ENCODE measurements at places on chromosomes 3 and 15.

GRCh38 chr3:184635774-184636173, 74.2 kb downstream of the EPHB3 start:
- no peak for DNase-seq

DNA sequence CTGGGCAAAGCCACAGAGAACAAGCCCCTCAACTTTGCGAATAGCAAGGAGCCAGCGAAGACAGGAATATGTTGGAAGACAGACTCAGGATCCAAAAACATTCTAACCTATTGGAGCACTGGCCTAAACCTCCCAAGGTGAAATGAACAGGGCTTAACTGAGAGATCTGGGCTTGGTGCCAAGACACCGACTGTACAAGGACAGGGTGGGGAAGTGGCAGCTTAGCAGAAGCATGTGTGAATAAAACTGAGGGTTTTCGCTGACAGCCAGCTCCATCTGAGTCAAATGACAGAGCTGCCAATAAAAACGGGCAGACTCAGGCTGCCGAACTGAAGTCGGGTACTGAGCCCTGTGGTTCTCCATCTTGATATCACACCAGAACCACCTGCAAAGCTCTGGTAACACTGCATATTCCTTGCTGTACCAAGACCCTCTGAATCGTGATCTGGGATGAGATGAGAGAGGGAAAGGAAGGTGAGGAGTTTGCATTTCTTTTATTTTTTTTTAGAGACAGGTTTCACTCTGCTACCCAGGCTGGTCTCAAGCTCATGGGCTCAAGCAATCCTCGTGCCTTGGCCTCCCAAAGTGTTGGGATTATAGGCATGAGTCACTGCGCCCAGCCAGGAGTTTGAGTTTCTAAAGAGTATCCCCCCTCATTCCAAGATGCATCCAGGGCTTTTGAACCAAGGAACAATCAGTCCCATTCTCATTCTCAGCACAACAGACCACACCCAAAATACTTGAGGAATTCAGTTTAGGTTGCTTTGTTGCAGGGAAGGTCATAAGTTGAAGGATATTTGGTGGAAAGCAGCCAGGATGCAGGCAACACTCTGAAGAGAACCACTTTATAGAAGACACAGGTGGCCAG, 6.0 kb upstream of the PLCB2 start:
- DNase-seq, result no peak

- DNase-seq, result no peak
These were observed 82.3 kb upstream of the RNF7 start for GRCh38 chr3:141655801-141656200.

GRCh38 chr3:177622520-177622919, 425.2 kb upstream of the TBL1XR1 start:
- DNase-seq, result no peak

- DNase-seq, result no peak
These were observed 924 bp upstream of the SIN3A start for GRCh38 chr15:75452364-75452864.

- no peak for DNase-seq
These were observed 124.6 kb downstream of the CD47 start for GRCh38 chr3:107966276-107966675.

DNA sequence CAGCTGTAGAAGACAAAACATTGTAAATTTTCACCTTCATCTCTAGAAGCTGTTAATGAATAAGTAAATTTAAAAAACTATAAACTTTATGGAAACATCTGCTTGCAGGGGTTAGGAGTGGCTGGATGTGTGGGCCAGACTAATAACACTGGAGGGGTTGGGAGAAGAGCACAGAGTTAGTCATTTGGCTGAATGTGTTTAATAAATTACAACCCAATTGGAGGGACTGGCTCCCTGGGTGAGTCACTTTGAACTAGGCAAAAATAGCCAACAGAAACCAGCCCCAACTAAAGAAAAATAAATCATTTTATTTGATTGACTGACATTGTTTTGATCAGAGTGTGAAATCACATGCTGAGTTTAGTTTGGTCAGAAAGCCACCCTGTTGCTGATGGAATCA, 21.8 kb downstream of the DGKG start:
- DNase-seq, result no peak

DNA sequence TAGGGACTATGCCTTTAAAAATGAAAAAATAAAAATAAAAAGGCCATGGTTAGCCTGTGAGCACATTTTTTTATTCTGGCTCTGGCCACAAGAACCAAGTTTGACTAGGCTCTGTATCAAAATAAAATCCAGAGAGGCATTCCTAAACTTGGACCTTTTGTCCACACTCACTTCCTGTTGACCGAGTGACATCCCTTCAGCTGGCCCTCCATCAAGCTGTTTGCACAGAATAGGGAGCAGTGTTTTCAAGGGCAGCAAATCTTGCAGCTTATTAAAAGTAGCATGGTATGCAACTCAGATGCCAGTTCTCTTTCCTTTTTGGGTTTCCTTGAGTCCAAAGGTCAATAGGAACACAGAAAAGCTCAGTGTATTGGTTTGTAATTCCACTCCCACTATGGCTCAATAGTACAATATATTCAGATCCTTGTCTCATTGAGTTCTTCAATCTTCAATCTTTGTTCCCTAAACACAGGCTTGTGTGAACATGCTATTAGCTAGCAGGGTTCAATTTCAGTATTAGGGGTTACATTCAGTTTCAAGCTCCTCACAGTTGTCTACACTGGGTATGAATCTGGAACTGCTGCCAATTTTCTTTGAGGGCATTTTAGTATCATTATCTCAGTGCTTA, 244.5 kb downstream of the RBMS3 start:
- no peak for DNase-seq

DNA sequence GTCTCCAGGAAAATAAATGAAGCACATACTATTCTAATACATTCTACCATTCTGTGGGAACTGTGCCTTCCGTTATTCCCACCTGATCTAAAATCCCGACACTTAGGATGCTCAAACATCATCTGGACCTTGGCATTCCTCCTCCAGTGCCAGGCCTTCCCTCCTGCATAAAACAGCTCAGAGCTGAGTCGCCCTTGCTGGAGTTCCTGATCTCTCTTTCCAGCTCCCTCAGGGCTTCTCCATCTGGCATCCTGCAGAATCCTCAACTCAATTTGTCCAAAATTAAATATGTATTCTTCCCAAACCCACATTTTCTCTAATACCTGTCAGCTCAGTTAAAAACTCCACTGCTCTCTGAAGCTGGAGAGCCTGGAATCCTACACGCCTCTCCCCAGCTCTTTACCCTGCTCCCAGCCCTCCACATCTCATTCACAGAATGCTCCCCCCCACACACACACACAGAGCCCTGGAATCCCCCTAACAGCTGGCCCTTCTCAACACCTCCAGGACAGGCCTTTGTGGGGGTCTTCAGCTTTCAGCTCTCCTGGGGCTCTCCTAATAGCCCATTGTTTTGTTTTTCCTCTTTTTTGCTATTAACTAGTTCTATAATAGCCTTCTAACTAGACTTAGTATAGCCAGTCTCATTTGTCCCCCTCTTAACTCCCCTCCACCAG, 78.5 kb downstream of the HMG20A start:
- no peak for DNase-seq

DNA sequence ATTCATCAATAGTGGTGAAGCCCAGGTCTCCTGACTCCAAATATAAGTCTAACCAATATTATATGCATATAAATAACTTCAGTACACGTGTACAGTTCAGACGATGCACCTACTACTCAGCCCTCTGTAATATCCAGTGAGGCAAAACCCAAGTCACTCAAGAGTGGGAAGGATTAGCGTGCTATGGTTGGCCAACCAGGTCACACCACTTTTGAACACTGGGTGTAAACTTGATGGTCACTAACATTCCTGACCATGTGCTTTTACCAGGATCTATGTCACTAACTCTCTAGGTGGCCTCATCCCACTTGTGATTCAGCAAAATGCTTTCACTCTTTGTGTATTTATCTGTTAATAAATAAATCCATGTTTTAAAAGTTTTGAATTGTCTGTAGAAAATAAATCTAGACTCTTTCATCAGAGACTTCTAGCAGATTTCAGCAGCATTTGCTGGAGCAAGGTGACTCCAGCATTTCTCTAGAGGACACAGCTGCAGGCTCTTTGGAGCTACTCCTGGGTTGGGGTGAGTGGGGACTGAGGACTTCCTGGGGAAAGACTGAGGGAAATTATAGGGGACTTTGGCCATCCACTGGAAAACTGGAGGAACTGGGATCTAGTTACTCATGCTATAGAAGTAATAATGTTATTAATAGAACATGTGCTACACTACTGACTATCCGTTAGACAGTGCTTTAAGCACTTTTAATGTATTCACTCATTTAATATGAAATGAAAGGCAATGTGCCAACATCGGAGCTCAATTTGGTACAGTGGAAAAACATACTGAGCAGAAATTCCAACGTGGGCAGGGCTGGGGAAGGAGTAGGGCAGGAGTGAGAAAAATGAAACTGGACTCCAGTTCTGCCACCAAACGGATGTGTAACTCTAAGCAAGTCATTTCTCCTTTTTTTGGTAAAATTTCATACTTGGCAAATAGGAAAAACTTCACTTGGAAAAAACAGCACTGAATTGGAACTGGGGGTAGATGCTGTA, 97.9 kb downstream of the RORA start:
- DNase-seq, result no peak

DNA sequence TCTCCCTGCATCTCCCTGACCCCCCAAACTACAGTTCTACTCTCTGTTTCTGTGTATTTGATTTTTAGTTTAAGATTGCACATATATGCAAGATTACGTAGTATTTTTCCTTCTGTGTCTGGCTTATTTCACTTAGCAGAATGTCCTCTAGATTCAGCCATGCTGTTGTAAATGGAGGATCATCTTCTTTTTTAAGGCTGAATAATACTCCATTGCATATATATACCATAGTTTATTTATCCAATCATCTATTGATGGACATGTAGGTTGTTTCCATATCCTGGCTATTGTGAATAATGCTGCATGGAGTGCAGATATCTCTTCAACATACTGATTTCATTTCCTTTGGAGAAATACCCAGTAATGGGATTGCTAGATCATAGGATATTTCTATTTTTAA, 70.8 kb downstream of the RFTN1 start:
- no peak for DNase-seq

GRCh38 chr3:58167431-58168351, 43.1 kb downstream of the DNASE1L3 start:
- DNase-seq, result no peak

DNA sequence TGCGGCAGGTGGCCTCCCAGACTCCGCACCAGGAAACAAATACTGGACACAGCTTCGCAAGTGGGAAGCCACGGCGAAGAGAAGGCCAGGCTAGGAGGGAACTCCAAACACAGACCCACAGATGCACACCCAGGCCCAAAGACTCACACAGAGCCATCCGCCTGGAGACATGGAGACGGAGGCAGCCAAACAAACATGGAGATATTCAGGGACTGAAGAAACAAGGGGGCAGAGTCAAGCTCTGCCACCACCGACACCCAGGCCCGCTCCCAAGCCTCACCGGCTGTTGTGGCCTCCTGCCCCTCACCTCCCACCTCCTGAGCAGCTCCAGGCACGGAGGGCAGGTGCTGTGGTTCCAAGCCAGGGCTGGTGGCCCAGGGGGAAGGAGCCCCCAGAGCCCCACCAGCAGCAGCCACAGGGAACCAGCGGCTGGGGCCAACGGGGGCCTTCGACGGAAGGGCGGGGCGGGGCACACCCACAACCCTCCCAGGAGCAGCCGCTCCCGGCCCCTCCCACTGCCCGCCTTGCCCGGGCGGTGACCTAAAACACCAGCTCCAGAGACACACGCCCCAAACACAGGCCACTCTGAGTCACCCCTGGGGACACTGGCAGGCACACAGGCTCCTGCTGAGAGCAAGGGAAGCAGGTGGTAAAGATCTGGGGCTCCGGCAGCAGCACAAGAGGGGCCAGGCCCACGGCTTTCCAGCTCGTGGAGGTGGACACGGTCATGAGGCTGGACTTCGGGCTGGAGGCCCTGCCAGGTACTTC, 31.9 kb downstream of the TNK2 start:
- no peak for DNase-seq

- no peak for DNase-seq
These were observed 54.6 kb upstream of the FLNB start for GRCh38 chr3:57953576-57953975.

GRCh38 chr3:189404797-189405484, 226.2 kb upstream of the TP63 start:
- no peak for DNase-seq

GRCh38 chr3:149512073-149512782, 37.7 kb downstream of the TM4SF4 start:
- DNase-seq, result no peak

- no peak for DNase-seq
These were observed 11.8 kb downstream of the TNK2 start for GRCh38 chr3:195896361-195897080.

- no peak for DNase-seq
These were observed 94.4 kb upstream of the PHLDB2 start for GRCh38 chr3:111764645-111765091.

- no peak for DNase-seq
These were observed 479.8 kb upstream of the TBL1XR1 start for GRCh38 chr3:177676947-177677587.

GRCh38 chr3:37534940-37535339, 326.7 kb upstream of the CTDSPL start:
- DNase-seq, result no peak

DNA sequence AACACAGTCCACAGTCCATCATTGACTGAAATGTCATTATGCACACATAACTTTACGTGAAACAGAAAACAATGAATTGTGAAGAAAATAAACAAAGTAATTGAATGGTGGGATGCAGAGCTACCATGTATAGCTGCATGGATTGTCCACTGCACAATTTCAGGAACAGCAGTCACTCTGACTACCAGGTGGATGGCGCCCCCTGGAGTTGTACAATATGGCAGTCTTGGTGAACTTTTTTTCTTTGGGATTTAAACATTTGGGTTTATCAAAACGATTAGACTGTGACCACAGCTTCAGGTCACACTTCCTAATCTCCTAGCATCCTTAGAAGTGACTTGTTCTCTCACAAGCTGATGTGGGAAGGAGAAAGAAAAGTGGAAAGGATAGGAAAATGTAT, 48.9 kb upstream of the TCF12 start:
- DNase-seq, result no peak

GRCh38 chr15:33584797-33585196, 274.0 kb downstream of the RYR3 start:
- DNase-seq, result no peak

DNA sequence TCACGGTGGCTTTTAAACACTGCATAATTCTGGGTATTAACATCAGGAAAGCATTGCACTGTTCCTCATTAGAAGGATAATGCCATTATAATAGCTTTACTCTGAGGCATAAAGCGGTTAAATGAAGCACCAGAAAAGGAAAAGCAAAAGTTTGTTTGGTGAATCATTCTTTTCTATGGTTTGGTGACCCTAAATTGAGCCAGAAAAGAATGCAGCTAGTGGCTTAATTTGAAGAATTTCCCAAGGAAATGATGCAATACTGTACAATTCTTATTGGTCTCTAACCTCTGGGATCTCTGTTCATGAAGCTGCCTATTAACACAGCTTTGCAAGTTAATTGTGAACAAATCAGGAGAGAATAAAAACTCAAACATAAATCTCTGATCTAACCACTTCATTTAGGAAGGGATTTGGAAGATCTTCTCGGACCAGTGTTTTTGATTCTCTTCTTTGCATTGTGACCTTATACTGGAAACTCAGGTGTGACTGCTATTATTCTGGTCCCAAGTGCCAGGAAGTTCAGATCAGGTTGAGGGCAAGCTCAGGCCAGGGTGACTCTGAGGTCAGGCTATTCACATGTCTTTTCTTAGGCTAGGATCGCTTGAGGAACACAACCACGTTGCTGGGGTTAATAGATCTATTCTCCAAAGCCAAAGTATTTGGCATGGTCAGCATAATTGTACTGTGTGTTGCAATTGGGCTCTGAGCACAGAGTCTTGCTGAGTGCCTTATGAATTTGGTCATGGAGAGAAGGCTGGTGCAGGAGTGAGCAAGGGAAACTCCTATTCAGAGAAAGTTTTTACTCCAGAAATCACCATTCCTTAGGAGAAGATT, 11.3 kb upstream of the DLG1 start:
- DNase-seq, result no peak

- DNase-seq, result no peak
These were observed 318.7 kb upstream of the C2CD4B start for GRCh38 chr15:62483814-62484213.

Measured in glomerular endothelial cell (primary cell).